Left renal cortex interstitium (tissue), 4 donors: ENCODE measurements at places on chromosomes 6 and 20. TPM values are rescaled to one million over a fixed set of nuclear protein-coding genes. Genes with fewer than 3 reads are reported as not detected.

The OOEP gene
- polyA plus RNA-seq = 0.21 TPM

The KCNQ5 gene
- polyA plus RNA-seq = 0.24 TPM

The CLVS2 gene
- polyA plus RNA-seq = 0.22 TPM

The PPDPF gene
- polyA plus RNA-seq = 373 TPM

The RSPH9 gene
- 1.4 TPM for polyA plus RNA-seq

The FAM110A gene
- 6.5 TPM for polyA plus RNA-seq

The TMEM200A gene
- 23.6 TPM for polyA plus RNA-seq
